T-cell (primary cell): ENCODE measurements at places on chromosomes 7 and 10. TPM values are rescaled to one million over a fixed set of nuclear protein-coding genes. Genes with fewer than 3 reads are reported as not detected.

- peaks cover 8% of the 10 kb centered on the region for H3K4me1 ChIP-seq
- H3K27ac ChIP-seq = no peak overlapping the region
- no peak overlapping the region for H3K4me3 ChIP-seq
- no peak for DNase-seq
Observed at GRCh38 chr10:32148864-32149251, 92.6 kb upstream of the KIF5B start.

DNA sequence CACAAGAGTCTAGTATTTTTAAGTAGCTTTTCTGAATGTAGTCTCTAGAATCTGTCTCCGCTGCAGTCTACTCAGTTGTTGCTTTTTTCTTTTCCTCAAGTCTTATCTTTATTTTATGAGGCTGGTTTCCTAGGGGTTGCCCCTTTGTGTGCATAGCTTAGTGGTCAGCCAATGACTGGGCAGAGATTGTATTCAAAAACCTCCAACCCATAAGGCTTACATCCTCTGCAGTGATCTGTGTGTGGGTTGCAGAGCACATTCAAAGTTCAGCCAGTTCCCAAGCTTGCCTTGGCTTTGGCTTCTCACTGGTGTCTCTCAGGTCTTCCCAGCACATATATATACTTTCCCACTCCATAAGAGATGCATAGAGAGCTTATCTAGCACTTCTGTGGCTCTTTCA is 160.0 kb upstream of the TCF7L2 start:
- no peaks in the 10 kb centered on the region for H3K4me1 ChIP-seq
- no peak overlapping the region for H3K27ac ChIP-seq
- no peaks in the 10 kb centered on the region for H3K36me3 ChIP-seq
- no peak overlapping the region for H3K4me3 ChIP-seq

DNA sequence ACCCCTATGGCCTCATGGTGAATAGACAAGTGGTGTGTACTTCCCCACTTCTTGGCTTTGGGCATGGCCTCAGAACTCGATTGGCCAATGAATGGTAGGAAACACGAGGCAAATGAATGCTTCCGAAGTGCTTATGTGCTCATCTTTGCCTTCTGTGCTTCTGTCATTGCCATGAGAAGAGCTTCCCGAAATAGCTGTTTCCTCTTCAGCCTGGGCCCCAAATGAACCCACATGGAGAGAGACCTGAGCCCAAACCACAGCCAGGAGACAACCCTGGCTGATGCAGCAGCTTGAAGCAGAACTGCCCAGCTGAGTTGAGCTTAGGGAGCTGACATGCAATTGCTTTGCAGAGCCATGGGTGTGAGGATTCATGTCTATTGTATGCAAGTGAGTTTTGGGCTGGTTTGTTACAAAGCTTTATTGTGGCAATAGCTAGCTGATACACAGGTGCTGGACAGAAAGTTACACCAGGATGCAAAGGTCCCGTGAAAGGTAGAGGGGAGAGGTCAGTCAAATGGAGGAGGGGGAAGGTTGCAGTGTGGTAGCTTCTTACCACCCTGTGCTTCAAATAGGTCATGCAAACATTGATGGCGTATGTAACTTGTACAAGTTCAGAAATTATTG is 328.2 kb downstream of the PLXNA4 start:
- H3K27ac ChIP-seq = no peak overlapping the region
- H3K36me3 ChIP-seq = no peaks in the 10 kb centered on the region
- no peak overlapping the region for H3K4me3 ChIP-seq
- no peaks in the 10 kb centered on the region for H3K27me3 ChIP-seq
- no peaks in the 10 kb centered on the region for H3K4me1 ChIP-seq
- no peak for DNase-seq

DNA sequence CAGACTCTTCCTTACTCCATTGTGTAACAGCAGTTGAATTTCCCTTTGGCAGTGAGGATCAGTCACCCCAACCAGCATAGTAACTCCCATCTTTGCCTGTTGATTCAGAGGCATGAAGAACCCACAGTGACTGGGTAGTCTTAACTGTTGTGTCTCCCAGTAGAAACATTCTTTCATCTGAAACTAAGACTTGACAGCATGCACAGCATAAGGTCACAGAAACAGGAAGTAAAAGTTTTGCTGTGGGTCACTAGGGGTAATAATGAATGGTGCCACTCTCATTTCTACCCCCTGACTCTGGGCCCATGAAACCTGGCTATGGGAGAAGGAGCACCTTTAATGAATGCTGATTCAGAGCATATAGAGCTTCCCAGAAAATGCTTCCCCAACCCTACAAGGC is 8.3 kb upstream of the FRMPD2 start:
- H3K4me1 ChIP-seq = no peaks in the 10 kb centered on the region
- H3K4me3 ChIP-seq = no peak overlapping the region
- H3K27me3 ChIP-seq = no peaks in the 10 kb centered on the region
- DNase-seq = no peak

GRCh38 chr7:45699726-45700390 is 125.7 kb downstream of the ADCY1 start:
- DNase-seq = no peak
- no peak overlapping the region for H3K4me3 ChIP-seq
- H3K27me3 ChIP-seq = no peaks in the 10 kb centered on the region
- H3K4me1 ChIP-seq = no peaks in the 10 kb centered on the region
- H3K27ac ChIP-seq = no peak overlapping the region
- no peaks in the 10 kb centered on the region for H3K36me3 ChIP-seq

GRCh38 chr10:58356756-58357155 is 21.9 kb downstream of the UBE2D1 start:
- no peak overlapping the region for H3K27ac ChIP-seq
- H3K4me1 ChIP-seq = peaks cover 3% of the 10 kb centered on the region
- H3K36me3 ChIP-seq = no peaks in the 10 kb centered on the region
- H3K27me3 ChIP-seq = no peaks in the 10 kb centered on the region

DNA sequence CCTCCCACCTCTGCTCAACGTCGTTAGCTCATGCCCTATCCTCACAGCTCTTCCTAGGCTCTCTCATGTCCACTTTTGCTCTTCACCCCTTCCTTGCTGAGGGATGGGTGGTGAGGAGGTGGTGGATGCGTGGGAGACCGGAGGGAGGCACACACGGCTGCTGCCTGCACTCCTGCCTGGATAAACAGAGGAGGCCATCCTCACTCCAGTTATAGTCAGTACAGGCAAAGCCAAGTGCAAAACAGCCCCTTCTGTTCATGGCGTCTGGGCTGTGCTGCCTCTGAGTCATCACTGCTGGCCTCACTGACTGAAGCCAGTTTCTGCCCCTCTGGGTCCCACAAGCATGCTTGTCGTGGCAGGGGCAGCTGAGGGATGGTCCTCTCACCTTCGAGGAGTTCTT is 31.9 kb upstream of the LRRC4 start:
- no peaks in the 10 kb centered on the region for H3K27me3 ChIP-seq
- peaks cover 52% of the 10 kb centered on the region for H3K4me1 ChIP-seq
- DNase-seq = no peak
- H3K4me3 ChIP-seq = no peak overlapping the region
- H3K36me3 ChIP-seq = no peaks in the 10 kb centered on the region
- H3K27ac ChIP-seq = no peak overlapping the region

- DNase-seq = no peak
- H3K27me3 ChIP-seq = no peaks in the 10 kb centered on the region
- no peak overlapping the region for H3K27ac ChIP-seq
- no peaks in the 10 kb centered on the region for H3K4me1 ChIP-seq
- H3K4me3 ChIP-seq = no peak overlapping the region
Observed at GRCh38 chr10:112631501-112632400, 184.7 kb downstream of the VTI1A start.

DNA sequence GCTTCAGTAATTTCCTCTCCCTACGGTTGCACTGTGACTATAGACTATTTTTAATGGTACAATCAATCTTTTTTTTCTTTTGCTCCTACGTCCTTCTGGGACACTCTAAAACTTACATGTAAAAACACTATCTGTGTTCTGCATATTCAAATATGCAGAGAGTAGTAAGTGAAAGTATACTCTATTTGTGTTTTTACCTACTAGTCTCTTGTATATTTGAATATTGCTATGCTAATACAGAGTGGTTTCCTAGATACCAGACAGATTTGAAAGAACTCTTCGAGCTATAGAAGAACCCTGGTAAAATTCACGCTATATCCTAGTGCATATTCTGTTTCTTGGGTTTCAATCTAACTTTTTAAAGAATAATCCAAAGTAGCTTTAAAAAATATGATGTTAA is 200.8 kb upstream of the LRRN3 start:
- no peaks in the 10 kb centered on the region for H3K4me1 ChIP-seq
- no peak overlapping the region for H3K4me3 ChIP-seq
- H3K36me3 ChIP-seq = no peaks in the 10 kb centered on the region
- no peak overlapping the region for H3K27ac ChIP-seq
- H3K27me3 ChIP-seq = no peaks in the 10 kb centered on the region

DNA sequence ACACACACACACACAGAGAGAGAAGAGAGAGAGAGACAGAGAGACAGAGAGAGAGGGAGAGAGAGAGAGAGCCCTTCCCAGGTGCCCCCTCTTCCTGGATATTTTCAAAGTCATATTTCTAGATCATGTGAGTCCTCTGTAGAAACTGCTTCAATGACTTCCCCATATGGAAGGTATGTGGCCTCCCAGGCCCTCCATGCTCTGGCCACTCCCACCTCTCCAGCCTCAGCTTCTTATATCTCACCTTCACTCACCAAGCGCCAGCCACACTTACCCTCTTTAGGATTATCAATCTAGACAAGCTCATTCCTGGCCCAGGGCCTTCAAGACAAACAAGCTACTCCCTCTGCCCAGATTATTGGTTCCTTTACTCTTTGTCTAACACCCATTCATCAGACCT is 259.7 kb downstream of the MTERF1 start:
- no peak overlapping the region for H3K27ac ChIP-seq
- H3K36me3 ChIP-seq = no peaks in the 10 kb centered on the region
- no peak overlapping the region for H3K4me3 ChIP-seq
- no peaks in the 10 kb centered on the region for H3K27me3 ChIP-seq
- no peaks in the 10 kb centered on the region for H3K4me1 ChIP-seq
- no peak for DNase-seq

DNA sequence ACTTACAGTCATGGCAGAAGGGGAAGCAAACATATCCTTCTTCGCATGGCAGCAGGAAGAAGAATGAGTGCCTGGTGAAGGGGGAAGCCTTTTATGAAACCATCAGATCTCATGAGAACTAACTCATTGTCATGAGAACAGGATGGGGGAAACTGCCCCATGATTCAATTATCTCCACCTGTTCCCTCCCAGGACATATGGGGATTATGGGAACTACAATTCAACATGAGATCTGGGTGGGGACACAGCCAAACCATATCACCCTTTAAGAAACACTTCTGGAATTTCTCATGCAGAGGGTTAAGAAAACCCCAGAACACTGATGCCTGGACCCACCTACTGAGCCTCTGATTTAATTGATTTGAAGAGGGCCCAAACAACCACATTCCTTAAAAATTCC is 63.3 kb upstream of the DNAJB12 start:
- no peak for DNase-seq
- H3K27me3 ChIP-seq = no peaks in the 10 kb centered on the region
- H3K27ac ChIP-seq = no peak overlapping the region
- H3K36me3 ChIP-seq = peaks cover 16% of the 10 kb centered on the region
- no peaks in the 10 kb centered on the region for H3K4me1 ChIP-seq

DNA sequence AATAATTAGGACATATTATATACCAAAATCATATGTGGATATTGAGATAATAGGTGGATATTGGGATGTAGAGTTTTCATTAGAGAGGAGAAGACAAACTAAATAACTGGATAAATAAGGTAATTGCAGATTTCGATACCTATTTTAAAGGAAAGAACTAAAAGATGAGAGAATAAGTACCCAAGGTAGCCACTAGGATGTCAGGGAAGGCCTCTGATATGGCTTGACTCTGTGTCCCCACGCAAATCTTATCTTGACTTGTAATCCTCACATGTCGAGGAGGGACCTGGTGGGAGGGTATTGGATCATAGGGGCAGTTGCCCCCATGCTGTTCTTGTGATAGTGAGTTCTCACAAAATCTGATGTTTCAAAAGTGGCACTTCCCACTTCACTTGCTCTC is 44.7 kb upstream of the TMEM229A start:
- H3K36me3 ChIP-seq = no peaks in the 10 kb centered on the region
- no peak overlapping the region for H3K4me3 ChIP-seq
- no peak overlapping the region for H3K27ac ChIP-seq

DNA sequence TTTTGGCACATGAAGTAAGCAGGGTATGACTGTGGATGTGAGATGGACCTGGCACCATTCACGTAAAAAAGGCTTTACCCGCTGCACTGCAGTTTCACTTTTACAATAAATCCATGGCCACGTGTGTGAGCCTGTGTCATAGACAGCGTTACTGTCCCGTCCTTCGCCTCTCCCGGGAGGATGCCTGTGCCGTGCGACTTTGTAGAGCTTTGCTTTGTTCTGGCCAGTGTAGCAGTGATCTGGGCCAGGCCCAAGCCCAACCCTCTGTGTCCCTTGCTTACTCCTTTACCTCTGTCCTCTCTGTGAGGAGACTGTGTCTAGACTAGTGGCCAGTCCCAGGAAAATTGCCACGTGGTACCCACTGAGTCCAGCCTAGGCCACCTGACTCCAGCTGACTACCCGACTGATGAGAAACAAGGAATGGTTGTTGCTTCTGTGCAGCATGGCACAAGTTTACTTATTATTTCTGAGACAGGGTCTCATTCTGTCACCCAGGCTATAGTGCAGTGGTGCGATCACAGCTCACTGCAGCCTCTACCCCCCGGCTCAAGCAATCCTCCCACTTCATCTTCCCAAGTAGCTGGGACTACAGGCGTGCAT is 48.1 kb downstream of the JAKMIP3 start:
- H3K36me3 ChIP-seq = no peaks in the 10 kb centered on the region
- H3K27me3 ChIP-seq = no peaks in the 10 kb centered on the region
- DNase-seq = no peak
- no peaks in the 10 kb centered on the region for H3K4me1 ChIP-seq

DNA sequence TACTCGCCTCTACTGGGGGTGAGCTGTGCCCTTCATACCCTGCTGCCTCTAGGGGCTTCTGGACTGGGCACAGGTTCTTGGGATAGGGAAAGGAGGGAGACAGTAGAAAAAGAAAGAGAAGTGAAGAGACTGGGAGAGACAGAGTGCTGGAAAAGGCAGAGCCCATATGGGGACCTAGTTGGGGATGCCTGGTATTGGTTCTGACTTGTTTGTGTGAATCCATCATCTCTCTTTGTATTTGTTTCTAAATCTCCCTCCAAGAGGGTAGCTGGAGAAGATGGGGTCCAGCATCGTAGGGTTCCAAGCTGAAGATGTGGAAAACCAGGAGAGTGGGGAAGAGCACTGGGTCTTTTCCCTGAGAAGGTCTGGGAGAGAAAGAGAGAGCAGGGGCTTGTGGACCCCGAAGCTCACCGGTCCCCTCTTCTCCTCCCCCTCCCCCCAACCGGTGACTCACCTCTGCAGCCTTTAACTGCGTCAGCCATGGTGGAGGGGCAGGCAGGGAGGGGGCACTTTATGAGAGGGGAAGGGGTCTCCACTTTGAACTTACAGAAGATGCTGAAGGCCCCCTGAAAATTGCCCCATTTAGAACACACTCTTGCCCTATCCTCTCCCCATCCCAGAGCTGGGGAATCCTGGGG is 3.2 kb upstream of the VGF start:
- no peaks in the 10 kb centered on the region for H3K36me3 ChIP-seq
- no peak overlapping the region for H3K27ac ChIP-seq
- no peak overlapping the region for H3K4me3 ChIP-seq
- peaks cover 18% of the 10 kb centered on the region for H3K27me3 ChIP-seq

The AGAP5 gene
- 11.9 TPM for total RNA-seq

The OR2A1 gene
- total RNA-seq = not detected

The FFAR4 gene
- total RNA-seq = not detected

The CFAP70 gene
- total RNA-seq = 4.0 TPM

The AS3MT gene
- 0.30 TPM for total RNA-seq

The SDK1 gene
- total RNA-seq = 0.53 TPM

The HOXA13 gene
- total RNA-seq = not detected
